Stimulated activated CD4-positive, alpha-beta T cell treated with anti-CD3 and anti-CD28 coated beads, Interleukin-2, amount 100 ng/mL, for 24 hours (primary cell): ENCODE measurements at places on chromosomes 16 and 17.

DNA sequence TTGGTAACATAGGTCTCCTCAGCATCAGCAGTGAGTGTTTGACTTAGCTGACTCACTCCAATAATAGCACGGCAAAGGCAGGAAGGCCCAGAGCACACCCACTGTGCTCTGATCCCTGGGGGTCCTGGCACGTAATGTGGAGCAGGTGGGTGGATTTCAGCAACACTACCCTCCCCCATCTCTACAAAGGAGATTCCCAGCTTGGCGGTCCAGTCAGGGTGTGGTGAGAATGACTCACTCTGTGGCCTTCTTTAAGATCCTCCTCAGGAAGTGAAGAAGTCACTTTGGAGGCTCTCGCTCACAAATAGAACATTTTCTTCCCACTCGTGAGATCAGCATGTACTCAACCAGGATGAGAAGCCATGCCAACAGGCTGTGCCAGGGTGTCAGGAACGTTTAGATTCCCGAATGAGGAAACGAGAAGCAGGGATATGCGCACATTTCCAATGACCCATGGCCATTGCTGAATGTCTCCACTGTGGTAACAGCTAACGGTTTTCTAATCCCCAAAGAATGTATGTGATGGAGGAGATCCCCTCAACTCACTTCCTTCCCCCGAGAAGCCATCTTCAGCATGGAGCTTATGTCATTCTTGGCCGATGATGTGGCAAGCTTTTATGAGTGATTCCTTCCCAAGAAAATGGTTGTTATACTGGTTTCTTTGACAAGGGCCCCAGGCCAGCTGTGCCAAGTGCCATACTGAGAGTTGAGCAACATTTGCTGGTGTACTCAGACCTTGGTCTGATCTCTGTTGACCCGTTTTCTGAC, 365.2 kb downstream of the C16orf95 start:
- no peak for DNase-seq

DNA sequence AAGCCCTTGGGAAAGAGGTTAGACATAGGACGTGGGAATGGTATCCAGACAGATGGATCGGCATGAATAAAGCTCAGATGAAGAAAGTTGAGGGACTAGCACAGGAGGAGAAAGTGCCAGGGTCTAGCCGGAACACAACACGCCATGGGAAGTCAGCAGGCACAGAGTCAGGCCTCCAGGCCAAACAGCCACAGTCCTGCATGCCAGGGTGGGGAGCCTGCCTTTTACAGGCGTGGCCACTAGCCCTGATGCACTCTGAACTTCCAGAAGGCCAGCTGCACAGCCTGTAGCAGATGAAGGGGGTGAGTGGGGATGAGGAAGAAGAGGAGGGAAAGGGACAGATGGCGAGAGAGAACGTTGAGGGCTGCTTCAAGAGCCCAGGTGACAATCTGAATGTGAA, 5.2 kb downstream of the B9D1 start:
- no peak for DNase-seq

DNA sequence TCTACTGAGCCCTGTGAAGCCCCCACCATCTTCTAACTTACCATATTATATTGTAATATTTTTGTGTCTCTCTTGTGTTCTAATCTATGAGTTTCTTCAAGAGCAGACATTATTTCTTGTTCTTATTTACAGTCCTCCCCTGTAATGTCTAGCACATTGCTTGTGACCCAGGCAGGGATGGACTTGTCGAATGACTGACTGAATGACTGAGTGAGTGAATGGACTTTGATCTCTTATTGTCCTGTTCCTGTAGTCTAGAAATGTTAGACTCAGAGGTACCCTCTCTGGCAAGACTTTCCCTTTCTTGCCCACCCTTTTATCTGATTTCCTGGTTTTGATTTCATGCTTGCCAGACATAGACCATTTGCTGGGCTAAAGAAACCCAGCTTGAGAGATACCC, 35.0 kb upstream of the MED13 start:
- DNase-seq = no peak

- DNase-seq = no peak
Measured at GRCh38 chr17:48416971-48417370, 13.0 kb downstream of the SKAP1 start.

- peak; percentile 67 for DNase-seq
Measured at GRCh38 chr16:50841081-50841886, 99.4 kb downstream of the CYLD start.
